ENCODE measurements at places on chromosomes 13 and 19.

DNA sequence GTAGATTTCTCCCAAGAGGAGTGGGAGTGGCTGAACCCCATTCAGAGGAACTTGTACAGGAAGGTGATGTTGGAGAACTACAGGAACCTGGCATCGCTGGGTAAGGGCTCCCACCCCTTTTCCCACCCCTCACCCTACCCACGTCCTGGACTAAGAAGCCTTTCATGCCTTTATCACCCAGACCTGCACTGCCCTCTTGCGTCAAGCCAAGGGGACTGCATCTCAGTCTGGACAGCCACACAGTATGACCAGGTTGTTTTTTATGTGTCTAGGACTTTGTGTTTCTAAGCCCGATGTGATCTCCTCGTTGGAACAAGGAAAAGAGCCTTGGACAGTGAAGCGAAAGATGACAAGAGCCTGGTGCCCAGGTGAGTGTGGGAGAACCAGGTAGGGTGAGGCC, 8.8 kb downstream of the ZFP28 start:
- peak; percentile 4 for DNase-seq

GRCh38 chr13:47397739-47398138, 500.9 kb upstream of the HTR2A start:
- no peak for DNase-seq

DNA sequence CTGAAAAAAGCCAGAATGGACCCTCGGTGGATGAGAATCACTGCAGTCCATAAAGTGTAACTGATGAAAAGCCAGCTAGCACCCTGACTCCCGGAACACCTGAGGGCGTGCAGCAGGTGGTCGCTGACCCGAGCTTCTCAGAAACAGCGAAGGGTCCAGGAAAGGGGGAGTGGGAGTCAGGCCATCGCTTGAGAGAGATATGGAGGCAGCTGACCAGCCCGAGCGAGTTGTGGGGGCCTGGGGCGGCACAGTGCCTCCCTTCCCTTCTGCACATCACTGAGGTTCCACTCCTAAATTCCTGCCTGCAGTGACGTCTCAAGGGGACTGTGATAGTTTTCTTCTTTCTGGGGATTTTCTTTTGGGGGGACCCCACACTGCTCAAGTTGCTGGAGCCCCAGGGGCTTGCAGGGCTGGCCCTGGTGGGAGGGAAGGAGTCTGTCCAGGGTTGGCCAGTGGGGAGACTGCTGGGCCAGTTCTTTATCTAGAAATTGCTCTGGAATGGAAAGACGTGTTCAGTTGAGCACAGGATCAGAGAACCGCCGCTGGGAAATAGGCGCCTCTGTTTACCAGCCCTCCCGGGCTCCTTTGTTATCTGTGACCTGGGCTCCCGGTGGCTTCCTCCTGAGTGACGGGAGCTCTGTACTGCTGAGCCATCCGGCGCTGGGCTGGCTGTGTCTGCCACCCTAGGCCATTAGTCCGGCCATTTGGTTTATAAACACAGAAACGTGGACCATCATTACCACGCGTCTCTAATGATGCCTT, 71.3 kb downstream of the RAB20 start:
- DNase-seq = no peak

DNA sequence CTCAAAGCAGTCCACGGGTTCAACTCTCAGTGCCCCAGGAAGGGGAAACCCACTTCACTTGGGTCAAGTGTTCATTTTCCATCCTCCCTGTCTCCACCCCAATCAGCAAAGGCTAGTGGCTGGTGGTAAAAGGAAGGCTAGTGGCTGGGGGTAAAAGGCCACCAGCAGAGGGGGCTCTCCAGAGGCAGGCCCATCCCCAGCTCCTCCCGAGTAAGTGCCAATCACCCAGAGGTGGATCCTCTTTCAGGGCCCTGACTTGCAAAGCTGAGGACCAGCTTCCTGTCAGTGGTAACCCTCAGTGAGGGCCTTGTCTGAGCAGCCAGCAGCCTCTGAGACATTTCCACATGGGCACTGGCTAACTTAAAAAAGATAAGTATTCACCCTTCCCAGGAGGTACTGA, 22.0 kb upstream of the TPT1 start:
- DNase-seq = no peak

- peak; percentile 72 for DNase-seq
Observed at GRCh38 chr13:37868691-37869505, 674 bp downstream of the TRPC4 start.

GRCh38 chr13:26370553-26370952, 116.6 kb downstream of the CDK8 start:
- DNase-seq = no peak

GRCh38 chr19:13207846-13208671, 57.8 kb downstream of the IER2 start:
- DNase-seq = peak; percentile 81

GRCh38 chr13:79121286-79121685, 284.8 kb downstream of the RBM26 start:
- no peak for DNase-seq

GRCh38 chr13:73910733-73911132, 223.5 kb downstream of the KLF12 start:
- no peak for DNase-seq

DNA sequence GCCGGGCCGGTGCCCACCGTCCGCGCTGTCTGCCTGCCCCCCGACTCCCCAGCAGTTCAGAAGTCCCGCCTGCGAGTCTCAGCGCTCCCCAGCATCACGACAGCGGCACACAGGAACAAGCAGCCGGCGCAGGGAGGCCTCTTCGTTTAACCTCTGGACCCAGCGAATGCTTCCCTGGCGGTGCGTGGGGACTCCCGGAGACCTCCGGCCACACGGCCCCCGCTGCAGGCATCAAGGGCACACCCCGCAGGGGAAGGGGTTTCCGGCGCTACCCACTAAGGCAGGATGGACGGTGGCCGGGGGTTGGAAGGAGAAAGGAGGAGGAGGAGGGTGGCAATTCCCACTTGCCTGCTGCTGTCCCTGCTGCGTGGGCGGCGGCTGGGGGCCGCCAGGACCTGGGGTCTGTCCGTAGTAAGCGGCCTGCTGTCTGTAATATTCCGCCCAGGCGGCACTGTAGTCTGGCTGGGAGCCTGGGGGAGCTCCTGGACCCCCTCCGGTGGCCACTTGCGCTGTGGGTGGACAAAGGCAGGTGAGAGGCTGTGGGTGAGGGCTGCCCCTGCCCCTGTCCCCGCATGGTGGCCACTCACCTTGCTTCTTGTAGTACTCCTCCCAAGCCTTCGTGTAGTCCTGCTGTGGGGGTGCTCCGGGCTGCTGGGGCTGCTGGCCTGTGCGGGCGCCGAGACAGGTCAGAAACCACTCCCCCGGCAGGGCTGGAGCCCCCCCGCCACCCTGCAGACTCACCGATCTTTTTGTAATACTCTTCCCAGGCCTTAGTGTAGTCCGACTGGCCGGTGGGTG, 9.6 kb downstream of the KHSRP start:
- DNase-seq = no peak

DNA sequence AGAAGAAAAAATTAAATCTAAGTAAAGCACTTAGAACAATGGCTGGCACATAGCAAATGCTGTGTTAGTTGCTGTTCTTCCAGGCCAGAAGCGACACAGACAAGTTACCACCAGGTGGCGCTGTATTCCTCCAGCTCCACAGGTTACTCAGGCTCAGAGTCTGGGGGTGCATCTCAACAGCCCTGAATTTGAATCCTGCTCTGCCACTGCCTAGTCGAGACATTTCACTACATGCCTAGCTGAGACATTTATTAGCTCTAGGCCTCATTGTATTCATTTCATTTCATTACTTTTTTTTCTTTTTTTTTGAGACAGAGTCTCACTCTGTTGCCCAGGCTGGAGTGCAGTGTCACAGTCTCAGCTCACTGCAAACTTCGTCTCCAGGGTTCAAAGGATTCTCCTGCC, 16.4 kb upstream of the CYP2B6 start:
- peak; percentile 82 for DNase-seq

GRCh38 chr13:66546534-66547379, 683.4 kb downstream of the PCDH9 start:
- DNase-seq = no peak

Data from A673 (cell line).